Metanephros (tissue), 2 donors: ENCODE measurements at places on chromosomes 7 and 10. TPM values are rescaled to one million over a fixed set of nuclear protein-coding genes. Genes with fewer than 3 reads are reported as not detected.

Gene ARHGAP22
- 1.3 TPM for total RNA-seq

Gene THSD7A
- total RNA-seq, result 54.5 TPM

Gene IMMP2L
- 41.3 TPM for total RNA-seq

Gene PKD2L1
- not detected for total RNA-seq

Gene FGFBP3
- total RNA-seq, result 1.3 TPM

Gene CNNM1
- 1.8 TPM for total RNA-seq

Gene SFRP4
- 11.2 TPM for total RNA-seq

Gene SNX10
- total RNA-seq, result 10.6 TPM

Gene SFRP5
- total RNA-seq, result 0.58 TPM

Gene NPSR1
- not detected for total RNA-seq

Gene AGBL3
- 2.9 TPM for total RNA-seq

Gene NEUROD6
- not detected for total RNA-seq

Gene SHLD2
- 30.8 TPM for total RNA-seq

Gene PALD1
- 18.1 TPM for total RNA-seq

Gene FAM237B
- total RNA-seq, result not detected

Gene SLC18A3
- not detected for total RNA-seq

Gene ATE1
- 37.0 TPM for total RNA-seq

Gene YKT6
- 54.8 TPM for total RNA-seq

Gene NMT2
- total RNA-seq, result 21.4 TPM

Gene PLPP4
- 5.2 TPM for total RNA-seq

Gene LIPN
- not detected for total RNA-seq

Gene PHYH
- total RNA-seq, result 30.4 TPM

Gene PRLHR
- not detected for total RNA-seq

Gene EVX1
- not detected for total RNA-seq

Gene ITIH5
- 23.5 TPM for total RNA-seq

Gene EPHA1
- total RNA-seq, result 11.1 TPM

Gene GIMAP4
- total RNA-seq, result 24.2 TPM

Gene FAM25G
- total RNA-seq, result not detected

Gene CYP3A5
- 1.6 TPM for total RNA-seq
